ENCODE measurements at places on chromosomes 6 and 20. TPM values are rescaled to one million over a fixed set of nuclear protein-coding genes. Genes with fewer than 3 reads are reported as not detected.
A peak's percentile ranks its signal among the peaks of the same experiment; 100 is the strongest.

DNA sequence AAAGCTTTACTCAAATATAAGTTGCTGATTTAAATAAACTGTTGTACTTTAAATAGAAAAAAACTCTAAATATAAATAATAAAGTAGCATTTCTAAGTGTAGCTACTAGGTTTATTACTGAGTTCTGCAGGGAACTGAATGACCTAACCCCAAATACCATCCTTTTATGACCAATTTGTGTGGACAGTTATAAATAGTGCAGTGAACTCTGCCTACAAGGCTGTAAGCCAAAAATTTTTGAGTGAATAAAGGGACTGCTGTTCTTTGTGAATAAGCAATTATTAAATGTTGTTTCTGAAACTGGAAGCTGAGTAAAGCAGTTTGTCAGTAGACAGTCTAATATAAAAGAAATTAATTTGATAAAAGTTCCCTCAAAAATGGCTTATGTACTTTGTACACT lies 90.8 kb upstream of the ELOVL5 start:
- DNase-seq = peak; percentile 25

DNA sequence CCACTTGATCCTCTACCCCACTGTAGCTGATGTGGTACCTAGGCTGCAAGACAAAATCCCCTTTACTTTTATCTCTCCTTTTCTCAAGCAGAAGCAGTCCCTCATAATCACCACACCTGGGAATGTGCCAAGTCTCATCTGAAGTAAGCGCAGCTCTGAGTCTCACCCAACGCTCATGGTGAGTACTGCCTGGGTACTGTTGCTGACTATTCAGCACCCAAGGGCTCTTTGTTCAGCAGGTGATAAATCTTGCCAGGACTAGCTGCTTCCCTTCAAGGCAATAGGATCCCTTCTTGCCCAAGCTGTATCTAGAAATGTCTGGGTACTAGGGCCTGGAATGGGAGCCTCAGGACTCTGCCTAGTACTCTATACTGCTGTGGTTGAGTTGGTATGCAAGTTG lies 70.9 kb downstream of the GCLC start:
- no peak for DNase-seq

PPP1R18 gene
- total RNA-seq = 139 TPM

- DNase-seq = no peak
These were observed 4.7 kb downstream of the CD40 start for GRCh38 chr20:46122516-46123481.

GRCh38 chr20:19381947-19382346 lies 169.5 kb downstream of the SLC24A3 start:
- DNase-seq = no peak

DNA sequence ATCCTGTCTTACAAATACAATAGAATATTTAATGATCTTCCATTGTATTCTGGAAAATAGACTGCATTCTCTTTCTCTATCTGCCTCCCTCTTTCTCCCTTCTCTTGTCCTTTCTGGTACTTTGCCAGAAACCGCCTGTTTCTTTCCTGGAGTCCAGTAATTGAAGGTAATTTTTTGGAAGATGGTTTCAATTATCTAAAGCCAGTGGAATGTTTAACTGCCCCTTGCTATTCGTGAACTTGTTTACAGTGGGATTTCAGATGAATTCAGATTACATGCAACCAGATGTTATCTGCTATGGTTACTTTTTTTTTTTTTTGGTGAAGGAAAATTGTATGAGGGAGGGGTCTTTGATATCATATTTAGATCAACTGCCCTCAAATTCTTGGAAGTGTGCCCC lies 655.5 kb upstream of the FLRT3 start:
- DNase-seq = peak; percentile 9

- no peak for DNase-seq
These were observed 58.9 kb downstream of the ERMARD start for GRCh38 chr6:169810066-169810989.

DNA sequence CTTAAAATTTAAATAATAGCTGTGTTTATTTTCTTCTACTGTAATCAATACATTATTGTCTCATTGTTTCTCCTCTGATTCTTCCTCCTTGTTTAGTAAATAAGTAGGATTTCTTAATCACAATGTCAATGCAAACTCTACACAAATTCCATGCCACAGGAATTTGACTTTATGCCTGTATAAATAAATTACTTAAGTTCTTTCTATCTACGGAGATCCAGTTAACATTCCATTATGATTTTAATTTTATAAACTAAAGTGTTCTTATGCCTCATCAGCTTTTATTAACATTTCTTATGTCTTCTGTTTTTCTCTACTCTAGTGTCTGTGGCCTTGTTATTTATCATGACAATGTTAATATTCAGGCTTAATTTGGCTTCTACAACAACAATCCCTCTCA lies 1169.2 kb downstream of the GRIK2 start:
- DNase-seq = no peak

DNA sequence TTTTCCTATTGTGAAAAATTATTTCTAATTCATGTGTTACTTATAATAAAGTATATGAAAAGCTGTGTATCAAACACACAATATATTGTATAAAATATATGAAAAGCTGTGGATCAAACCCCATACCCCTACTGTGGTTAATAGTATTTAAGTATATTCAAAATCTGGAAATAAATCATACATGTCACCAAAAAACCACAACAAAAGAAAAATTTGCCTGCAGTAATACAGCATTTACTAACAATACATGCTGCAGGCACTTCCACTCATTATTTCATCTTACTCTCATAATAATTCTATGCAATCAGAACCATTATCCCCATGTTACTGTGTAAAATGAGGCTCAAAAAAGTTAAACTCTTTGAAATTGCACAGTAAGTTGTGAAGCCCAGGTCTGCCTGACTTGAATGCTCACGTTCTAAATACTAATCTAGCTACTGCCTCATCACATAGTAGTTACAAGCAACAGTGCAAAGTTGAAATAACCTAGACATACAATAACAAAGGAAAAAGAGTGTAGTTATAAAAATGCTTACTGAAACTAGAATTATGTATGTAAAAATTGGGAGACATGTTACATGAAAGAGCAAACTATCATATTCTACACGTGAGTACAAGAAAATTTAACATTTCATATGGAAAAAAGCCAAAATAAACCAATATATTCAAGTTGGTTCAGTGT lies 61.7 kb downstream of the FAM217A start:
- DNase-seq = peak; percentile 16

DNA sequence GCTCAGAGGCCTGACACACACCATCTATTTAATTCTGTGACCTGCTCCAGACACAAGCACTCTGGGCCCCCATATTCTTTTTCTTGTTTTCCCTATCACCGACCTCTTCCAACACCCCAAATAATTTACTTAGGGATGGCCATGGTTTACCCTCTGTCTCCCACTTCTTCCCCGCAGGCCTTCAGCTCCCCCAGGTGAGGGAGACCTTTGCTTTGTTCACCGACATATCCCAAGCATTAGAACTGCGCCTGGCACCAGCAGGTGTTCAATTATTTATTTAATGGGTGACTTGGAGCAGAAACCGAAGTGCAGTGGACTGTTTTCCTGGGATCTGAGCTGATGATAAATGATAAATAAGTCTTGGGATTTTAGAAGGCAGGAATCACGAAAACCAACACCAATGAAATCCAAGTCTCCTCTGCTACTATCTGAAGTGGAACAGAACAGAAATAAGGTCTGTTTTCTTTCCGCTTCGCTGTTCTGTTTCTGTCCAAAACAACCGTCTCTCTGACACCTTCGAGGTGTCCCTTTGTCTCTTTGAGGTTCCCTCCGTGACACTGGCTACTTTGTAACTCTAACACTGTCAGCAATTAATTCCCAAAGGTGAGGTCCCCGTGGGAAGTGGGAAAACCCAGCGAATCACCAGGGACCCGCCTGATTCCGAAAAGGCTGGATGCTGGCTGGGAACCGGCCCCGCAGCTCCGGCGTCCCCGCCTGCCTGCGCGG lies 1.1 kb upstream of the RIN2 start:
- DNase-seq = no peak

TCFL5 gene
- 13.8 TPM for total RNA-seq

GRCh38 chr6:148466158-148466557 lies 123.5 kb downstream of the SASH1 start:
- DNase-seq = no peak

GRCh38 chr6:30913721-30914075 lies 340 bp upstream of the VARS2 start:
- no peak for DNase-seq

- peak; percentile 80 for DNase-seq
These were observed 2.0 kb downstream of the LRRC1 start for GRCh38 chr6:53796791-53797190.

NRSN1 gene
- not detected for total RNA-seq

DNA sequence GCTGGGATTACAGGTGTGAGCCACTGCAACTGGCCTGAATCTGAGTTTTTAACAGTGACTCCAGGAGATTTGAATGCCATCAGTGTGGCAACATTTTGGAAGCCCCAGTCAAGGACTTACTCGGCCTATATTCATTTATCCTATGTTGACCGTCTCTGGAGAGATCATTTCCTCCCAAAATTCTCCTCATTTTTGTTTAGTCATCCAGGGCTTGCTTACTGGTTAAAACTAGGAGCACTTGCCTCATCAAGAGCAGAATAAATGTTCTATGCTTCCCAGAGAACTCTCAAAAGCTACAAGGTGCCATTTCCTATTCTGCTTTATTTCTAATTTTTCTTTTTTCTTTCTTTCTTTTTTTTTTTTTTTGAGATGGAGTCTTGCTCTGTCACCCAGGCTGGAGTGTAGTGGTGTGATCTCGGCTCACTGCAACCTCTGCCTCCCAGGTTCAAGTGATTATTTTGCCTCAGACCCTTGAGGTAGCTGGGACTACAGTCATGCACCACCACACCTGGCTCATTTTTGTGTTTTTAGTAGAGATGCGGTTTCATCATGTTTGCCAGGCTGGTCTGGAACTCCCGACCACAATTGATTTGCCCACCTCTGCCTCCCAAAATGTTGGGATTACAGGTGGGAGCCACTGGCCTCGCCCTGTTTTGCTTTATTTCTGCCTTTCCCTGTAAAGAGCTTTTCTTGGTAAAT lies 23.4 kb upstream of the TRIM27 start:
- DNase-seq = no peak

HINT3 gene
- total RNA-seq = 23.6 TPM

DNA sequence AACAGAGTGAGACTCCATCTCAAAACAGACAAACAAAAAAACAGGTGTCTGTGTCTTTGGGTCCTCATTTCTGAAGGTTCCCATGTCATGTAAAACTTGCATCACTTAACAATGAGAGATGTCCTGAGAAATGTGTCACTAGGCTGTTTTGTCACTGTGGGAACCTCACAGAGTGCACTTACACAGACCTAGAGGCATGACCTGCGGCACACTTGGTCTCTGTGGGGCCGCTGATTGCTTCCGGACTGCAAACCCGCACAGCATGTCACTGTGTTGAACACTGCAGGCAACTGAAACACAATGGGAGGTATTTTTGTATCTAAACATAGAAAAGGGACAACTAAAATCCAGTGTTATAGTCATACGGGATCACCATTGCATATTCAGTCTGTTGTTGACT lies 42.3 kb upstream of the TMEM181 start:
- DNase-seq = peak; percentile 19

SPINT4 gene
- not detected for total RNA-seq

TINAG gene
- not detected for total RNA-seq

DNA sequence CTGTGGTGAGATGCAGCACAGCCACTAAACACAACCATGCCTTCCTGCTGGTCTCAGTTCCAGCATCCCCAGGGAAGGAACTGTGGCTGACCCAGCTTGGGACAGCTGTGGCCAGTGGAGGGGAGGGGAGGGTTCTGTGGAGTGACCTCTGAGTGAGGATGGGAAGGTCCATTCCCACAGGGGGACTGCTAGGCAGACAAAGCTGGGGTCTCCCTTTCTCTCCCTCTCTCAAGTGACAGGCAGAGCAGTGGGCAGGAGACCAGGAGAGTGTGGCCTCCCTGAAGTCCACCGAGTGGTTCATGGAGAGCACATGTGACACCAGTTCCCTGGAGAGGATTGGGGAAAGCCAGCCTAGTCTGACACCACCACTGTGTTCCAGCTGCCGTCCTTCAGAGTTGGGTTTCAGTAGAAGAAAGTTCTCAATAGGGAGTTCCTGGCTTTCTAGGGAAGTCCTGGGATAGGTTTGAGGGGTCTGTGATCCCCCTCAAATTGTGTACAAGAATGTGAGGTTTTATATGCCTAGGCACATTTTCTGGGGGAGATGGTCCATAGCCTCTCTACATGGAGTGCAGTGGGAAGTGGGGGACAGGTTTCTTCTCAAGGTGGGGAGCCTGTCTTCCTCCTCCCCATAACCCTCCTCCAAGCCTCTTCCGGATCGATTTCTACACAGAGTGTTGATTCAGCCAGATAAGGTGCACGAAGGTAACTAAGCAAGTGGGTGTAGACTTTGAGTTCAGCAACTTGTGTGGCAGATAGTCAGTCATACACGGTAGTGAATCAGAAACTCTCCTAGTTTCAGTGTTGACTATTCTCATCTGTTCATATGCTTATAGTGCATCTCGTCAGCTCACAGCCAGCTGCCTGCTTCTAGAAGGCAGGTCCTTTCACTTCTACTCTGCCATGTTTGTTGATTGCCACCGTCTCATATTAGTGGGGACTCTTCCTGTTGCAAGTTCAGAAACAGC lies 18.9 kb downstream of the MANBAL start:
- DNase-seq = no peak

- peak; percentile 70 for DNase-seq
These were observed 1.7 kb downstream of the NUDT3 start for GRCh38 chr6:34390531-34391472.

GRCh38 chr20:34703424-34704176 lies 544 bp upstream of the TP53INP2 start:
- peak; percentile 61 for DNase-seq
